T-helper 1 cell (primary cell): ENCODE measurements at places on chromosomes 4 and X.
A peak's percentile ranks its signal among the peaks of the same experiment; 100 is the strongest.

DNA sequence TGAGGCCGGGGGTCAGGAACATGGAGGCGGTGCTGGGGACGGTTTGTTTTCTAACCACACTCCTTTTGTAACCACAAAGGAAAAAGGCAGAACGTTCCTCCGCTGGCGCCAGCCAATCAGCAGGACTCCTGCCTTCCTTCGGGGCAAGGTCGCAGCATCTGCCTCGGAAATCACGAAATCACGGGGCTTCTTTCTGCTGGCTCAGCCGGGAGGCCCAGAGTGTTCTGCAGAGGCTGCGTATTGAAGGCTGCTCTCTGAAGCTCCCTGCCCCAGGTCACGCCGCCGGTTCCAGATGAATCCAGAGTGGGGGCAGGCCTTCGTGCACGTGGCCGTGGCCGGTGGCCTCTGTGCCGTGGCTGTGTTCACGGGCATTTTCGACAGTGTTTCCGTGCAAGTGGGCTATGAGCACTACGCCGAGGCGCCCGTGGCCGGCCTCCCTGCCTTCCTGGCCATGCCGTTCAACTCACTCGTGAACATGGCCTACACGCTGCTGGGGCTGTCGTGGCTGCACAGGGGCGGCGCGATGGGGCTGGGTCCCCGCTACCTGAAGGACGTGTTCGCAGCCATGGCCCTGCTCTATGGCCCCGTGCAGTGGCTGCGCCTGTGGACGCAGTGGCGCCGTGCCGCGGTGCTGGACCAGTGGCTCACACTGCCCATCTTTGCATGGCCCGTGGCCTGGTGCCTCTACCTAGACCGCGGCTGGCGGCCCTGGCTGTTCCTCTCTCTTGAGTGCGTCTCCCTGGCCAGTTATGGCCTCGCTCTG lies 9.4 kb downstream of the TMEM187 start:
- peak; percentile 47 for DNase-seq

- DNase-seq = no peak
Measured at GRCh38 chr4:14168919-14169318, 541.4 kb upstream of the BOD1L1 start.

- DNase-seq = no peak
Measured at GRCh38 chrX:153302796-153303195, 18.8 kb downstream of the PNMA6F start.

DNA sequence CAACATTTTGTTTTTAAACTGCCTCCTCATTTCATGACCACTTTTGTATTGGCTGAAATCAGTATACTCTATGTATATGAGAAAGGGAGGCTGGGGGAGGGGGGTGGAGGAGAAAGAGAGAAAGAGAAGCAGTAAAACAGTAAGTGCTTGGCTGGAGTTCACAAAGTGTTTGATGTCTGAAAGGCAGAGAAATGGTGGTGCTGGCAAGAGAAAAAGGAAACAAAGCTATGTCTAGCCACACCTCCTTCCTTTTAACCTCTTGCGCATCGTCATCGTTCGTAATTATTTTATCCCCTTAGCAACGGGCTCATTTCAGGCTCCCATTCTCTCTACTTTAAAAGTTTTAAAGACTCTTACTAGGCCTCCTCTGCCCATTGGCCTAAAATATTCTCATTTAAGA lies 25.6 kb downstream of the RPA4 start:
- no peak for DNase-seq

DNA sequence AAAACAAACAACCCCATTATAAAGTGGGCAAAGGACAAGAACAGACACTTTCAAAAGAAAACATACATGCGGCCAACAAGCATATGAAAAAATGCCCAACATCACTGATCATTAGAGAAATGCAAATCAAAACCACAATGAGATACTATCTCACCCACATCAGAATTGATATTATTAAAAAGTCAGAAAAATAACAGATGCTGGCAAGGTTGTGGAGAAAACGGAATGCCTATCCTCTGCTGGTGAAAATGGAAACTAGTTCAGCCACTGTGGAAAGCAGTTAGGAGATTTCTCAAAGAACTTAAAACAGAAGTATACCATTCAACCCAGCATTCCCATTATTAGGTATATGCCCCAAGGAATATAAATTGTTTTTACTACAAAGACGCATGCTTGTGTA lies 112.5 kb downstream of the JADE1 start:
- no peak for DNase-seq

DNA sequence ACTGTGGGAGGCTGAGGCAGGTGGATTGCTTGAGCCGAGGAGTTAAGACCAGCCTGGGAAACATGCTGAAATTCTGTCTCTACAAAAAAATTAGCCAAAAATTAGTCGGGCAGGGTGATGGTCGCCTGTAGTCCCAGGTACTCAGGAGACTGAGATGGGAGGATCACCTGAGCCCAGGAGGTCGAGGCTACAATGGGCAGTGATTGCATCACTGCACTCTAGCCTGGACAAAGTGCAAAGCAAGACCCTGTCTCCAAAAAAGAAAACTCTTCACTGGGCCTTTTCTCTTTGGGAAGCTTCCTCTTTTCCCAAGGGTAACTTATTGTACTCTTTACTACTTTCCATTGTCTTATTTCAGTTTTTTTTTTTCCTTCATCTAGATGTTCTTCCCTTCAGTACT lies 88.9 kb downstream of the UBE2K start:
- no peak for DNase-seq

DNA sequence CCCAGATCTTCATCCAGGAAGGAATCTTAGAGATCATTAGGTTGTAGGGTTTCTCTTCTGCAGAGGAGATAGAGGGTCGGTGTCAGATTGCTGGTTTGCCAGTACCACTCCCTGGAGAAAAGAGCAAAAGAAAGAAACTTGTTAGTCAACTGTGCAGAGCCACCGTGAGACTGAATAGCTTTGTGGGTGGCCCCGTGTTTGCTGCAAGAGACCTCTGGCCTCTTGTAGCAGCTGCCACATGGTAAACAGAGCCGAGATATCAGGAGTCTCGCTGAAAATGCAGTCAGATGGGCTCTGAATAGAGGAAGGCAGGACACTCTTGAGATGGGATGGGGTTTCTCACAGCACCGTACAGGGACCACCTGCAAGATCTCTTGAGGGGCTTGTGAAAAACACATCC lies 149.7 kb downstream of the PTTG2 start:
- no peak for DNase-seq

- DNase-seq = peak; percentile 66
Measured at GRCh38 chrX:73855546-73855945, 292.5 kb downstream of the CHIC1 start.

- DNase-seq = no peak
Measured at GRCh38 chrX:31329298-31329697, 257.5 kb upstream of the FTHL17 start.

DNA sequence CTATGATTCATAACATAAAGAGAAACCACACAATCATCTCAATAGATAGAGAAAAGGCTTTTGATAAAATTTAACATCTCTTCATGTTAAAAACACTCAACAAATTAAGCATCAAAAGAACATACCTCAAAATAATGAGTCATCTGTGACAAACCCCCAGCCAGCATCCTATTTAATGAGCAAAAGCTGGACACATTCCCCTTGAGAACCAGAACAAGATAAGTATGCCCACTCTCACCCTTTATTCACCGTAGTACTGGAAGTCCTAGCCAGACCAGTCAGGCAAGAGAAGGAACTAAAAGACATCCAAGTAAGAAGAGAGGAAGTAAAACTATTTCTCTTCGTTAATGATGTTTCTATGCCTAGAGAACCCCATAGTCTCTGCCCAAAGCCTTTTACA lies 507.2 kb downstream of the PABPC4L start:
- no peak for DNase-seq

DNA sequence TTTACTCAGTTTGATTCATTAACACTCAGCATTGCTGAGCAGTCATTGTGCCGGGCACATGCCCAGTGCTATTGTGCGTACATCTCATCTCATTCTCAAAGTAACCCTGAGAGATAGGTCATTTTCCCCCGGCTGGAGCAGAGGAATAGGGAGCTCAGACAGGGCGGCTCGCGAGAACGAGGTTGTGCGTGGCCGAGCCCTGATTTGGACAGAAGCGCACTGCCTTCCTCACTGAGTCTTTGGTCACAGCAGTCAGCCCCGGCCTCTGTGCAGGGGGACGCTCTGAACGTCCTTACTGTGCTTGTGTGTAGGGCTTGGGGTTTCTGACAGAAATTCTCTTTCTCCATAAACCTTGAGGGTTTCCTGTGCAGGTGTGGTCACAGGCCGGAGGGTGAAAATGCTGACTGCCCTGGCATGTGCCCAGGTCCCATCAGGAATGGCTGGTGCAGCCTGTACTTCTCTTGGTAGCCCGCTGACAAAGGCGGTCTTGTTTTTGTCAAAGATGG lies 39.5 kb downstream of the NOP14 start:
- DNase-seq = no peak

DNA sequence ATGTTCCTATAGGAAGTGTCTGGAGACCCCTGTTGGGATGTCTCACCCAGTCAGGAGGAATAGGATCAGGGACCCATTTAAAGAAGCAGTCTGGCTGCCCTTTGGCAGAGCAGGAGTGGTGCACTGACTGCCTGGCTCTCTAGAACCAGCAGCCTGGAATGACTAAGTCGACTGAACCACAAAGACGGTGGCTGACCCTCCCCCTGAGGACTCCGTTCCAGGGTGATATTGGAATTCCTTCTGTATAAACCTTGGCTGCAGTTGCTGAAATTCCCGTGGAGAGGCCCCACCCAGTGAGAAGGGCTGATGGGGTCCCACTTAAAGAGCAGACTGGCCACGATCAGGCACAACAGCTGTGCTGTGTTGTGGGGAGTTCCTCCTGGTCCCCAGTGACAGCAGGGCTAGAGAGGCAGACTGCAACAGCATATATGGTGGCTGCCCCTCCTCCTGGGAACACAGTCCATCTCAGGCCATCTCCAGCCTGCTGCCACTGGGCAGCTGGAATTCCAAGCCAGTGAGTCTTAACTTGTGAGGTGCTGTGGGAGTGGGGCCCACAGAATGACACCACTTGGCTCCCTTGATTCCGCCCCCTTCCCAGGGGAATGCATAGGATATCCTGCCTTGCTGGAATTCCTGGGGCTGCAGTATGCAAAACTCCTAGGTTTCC lies 41.8 kb upstream of the RLIM start:
- no peak for DNase-seq

DNA sequence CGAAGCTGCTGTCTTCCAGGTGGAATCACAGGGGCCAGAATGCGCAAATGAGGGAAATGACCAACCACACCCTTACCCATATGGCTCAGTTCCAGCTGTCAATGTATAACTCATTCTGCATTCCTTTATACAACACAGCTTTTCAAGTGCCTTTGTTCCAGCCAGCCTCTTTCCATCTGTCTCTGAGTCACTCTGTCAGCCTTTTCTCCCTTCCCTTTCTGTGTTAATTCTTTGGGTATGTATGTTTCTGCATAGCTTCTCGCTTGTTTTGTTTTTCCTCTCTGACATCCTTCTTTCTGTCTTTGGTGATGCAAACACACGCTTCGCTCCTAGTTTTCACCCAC lies 54.5 kb downstream of the RS1 start:
- DNase-seq = no peak

GRCh38 chr4:6917461-6918271 lies 8.0 kb downstream of the TBC1D14 start:
- peak; percentile 59 for DNase-seq

DNA sequence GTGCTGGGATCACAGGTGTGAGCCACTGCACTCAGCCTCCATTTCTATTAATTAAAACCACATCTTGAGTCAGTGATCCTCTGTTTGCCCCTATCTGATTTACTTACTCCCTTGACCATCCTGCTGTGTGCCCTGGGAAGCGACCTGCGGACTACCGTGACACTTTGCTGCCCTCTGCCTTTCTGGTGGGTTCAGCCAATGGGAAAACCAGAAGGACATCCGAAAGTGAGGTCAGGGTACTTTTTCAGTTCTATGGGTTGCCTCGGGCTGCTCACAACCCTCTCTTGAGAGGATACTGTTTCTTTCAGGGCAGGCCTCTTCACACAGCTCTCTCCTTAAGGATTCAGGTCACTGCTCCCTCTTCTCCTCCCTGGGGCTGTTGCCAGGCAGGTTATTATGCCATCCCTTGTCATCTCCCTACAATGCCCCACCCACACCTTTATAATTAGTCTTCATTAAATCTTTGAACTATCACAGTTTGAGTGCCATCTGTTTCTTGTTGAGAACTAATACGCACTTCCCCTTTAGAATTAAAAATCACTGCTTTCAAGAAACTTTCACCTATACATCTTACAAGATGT lies 21.4 kb downstream of the PLAC8 start:
- DNase-seq = no peak

- DNase-seq = no peak
Measured at GRCh38 chr4:86717651-86718050, 123.5 kb downstream of the PTPN13 start.

DNA sequence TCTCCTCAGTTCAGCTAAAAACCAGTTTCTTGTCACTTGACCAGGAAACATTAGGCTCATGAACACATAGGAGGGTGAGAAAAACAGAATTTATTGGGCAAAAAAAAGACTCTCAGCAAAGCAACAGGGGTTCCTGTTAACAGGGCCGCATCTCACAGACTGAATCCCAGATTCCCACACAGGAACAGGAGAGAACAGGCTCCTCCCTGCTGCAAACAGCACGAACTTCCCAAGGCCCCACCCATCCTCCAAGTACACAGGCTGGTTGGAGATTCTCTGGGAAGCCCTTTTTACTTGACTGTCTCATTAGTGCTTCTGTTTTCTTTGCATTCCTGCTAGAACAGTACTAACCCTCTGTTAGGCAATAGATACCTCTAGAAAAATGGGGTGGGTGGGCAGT lies 52.4 kb upstream of the IL21 start:
- DNase-seq = no peak

DNA sequence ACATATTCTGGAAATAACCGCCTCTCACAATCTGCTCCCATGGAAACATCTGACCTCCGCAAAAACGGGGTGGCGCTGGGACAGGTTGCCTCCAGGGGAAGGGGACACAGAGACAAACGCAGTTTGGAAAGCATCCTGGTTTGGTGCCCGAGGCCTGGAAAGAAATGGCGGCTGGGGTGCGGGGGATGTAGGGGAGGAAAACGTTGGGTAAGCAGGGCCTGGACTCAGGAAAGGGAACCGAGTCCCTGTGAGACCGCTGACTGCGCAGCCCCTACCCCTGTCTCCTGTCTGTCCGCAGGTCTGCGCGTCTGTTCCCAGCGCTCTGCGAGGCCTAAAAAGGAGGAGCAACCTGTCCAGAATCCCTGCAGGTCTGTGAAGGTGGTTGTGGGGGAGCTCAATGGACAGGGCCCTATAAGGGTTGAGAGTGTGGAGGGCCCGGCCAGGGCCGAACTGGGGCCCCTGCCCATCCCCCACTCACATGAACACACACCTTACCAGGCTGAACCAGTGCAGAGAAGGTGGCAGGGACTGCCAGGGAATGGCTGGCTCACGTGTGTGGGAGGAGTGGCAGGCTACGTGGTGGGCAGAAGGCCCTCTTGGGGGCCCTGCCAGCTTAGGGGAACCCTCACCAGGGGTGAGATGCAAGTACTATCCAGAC lies 672 bp downstream of the TCEAL3 start:
- no peak for DNase-seq

GRCh38 chrX:10875995-10876394 lies 235.1 kb upstream of the HCCS start:
- no peak for DNase-seq
